ENCODE measurements at places on chromosomes 13 and 19. TPM values are rescaled to one million over a fixed set of nuclear protein-coding genes. Genes with fewer than 3 reads are reported as not detected.

DNA sequence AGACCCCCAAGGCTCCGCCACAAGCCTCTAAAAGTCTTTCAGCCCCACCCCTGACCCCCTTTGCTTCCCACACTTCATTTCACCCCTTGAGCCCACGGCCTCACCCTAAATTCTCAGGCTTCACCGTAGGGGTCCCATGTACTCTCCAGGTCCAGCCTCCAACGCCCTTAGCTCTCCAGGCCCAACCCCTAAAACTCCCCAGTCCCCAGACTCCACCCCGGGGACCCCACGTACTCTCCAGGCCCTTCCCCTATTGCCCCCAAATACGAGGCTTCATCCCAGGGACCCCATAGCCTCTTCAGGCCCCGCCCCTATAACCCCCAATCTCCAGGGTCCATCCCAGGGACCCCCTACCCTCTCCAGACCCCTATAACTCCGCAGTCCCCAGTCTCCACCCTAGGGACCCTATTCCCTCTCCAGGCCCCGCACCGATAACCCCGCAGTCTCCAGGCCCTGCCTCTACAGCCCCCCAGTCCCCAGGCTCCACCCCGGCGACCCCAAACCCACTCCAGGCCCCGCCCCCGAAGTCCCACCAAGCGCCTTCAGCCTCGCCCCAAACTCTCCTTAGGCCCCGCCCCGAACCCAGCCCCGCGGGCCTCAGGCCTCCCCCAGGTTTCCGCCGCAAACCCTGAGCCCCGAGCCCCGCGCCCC is 619 bp downstream of the MED16 start:
- DNase-seq = no peak

DNA sequence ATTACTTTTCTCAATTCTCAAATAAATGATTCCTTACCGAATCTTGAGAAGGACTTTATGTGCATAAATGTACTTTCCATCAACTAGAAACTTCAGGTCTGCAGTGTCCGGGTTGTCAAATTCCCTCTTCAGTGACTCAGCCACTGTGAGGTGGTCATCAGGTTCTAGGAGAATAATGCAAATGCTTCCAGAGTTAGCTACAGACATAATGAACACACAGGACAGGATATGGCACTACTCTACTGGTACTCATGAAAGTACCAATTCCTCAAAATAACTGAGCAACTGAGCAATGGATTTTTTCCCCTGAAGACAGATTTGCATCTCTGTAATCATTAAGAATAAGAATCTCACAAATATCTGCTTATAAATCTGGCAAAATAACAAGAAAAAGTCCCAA is 31.2 kb downstream of the RCBTB2 start:
- peak; percentile 23 for DNase-seq

- peak; percentile 47 for DNase-seq
These were observed 1.2 kb downstream of the EEF2 start for GRCh38 chr19:3983936-3984583.

GRCh38 chr19:44747739-44748425 is 626 bp upstream of the BCL3 start:
- DNase-seq = peak; percentile 61

DNA sequence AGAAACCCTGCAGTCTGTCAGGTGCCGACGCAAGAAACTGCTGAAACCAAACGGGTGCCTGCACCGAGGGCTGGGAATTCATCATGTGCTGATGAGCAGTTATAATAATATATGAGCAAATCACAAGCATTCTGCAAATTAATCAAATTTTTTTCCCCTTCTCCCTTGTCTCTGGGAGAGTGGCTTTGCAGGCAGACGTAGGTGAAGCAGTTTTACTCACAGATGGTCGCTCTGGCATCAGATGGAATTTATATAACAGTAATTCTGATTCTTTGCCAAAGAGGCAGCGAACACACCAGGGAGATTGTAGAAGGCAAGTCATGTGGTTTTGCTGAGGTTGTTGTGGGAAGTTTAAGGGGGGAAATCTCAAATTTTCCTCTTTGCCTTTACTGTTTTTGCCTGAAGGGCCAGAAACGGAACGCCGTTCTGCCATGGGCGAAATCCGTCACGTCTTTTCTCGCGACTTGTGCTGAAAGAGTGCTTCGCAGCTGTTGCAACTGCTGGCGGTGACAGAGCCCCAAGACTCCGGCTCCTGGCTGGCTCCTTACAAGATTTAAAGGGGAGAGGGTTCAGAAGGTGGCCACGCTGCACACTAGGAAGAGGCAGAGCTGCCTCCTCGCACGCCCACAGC is 320.1 kb downstream of the ZNF536 start:
- no peak for DNase-seq

DNA sequence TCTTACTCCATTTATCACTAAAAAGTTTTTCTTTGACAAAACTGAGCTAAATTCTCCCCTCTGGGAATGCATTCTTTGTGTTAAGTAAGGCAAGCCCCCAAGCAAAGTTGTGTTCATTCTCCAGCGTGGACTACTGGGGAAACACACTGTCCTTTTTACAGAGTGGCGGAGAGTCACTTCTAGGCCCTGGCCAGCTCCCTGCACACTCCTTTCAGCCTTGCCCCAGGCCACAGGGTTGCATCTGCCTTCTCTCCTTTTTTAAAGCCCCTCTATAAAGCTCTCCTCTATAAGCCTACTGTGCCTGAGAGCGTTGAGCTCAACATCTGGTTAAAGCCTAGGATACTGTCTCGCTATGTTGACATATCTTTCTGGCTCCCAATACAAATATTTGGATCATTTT is 803.4 kb downstream of the PCDH17 start:
- no peak for DNase-seq

- no peak for DNase-seq
These were observed 433.2 kb upstream of the HTR2A start for GRCh38 chr13:47330031-47330430.

- no peak for DNase-seq
These were observed 711 bp upstream of the MIPEP start for GRCh38 chr13:23889615-23890607.

GRCh38 chr19:39307046-39307821 is 11.0 kb downstream of the IFNL1 start:
- DNase-seq = no peak

DNA sequence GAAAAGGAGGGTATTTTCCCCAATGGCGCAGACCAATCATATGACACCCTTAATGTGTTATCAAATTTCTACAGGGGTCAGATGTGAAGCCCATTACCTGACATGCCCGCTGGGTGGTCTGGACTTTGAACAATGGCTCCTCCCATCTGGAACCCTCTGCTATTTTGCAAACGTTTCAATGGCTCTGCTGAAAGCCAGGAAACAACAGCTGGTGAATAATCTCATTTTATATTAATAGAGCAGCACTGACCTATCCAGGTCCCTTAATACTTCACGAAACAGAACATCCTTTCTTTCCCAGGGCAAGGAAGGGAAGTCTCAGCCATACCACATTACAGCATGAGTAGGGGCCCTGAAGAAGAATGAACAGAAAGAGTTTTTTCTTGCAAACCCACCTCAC is 20.3 kb upstream of the KPNA3 start:
- DNase-seq = no peak

The WDR88 gene
- total RNA-seq = not detected

The NKPD1 gene
- total RNA-seq = under 0.01 TPM

The ZNF790 gene
- 4.3 TPM for total RNA-seq

The KLK10 gene
- not detected for total RNA-seq

The PRODH2 gene
- not detected for total RNA-seq

The FOSB gene
- 31.9 TPM for total RNA-seq

Data from IMR-90 (cell line).